Purkinje cell (primary cell): ENCODE measurements at places on chromosomes 1 and 21. TPM values are rescaled to one million over a fixed set of nuclear protein-coding genes. Genes with fewer than 3 reads are reported as not detected.

The RAB7B gene
- not detected in 2 replicates for polyA plus RNA-seq

The SELENOF gene
- polyA plus RNA-seq, result 364 and 518 TPM in 2 replicates

The ELAPOR1 gene
- 2.1 and 6.5 TPM in 2 replicates for polyA plus RNA-seq

The HTR6 gene
- polyA plus RNA-seq, result not detected in 2 replicates

The FCRL5 gene
- polyA plus RNA-seq, result not detected in 2 replicates

The USH2A gene
- 0.20 TPM in 1 of 2 replicates, not detected in the other for polyA plus RNA-seq

The TMPRSS2 gene
- polyA plus RNA-seq, result not detected in 2 replicates

The NBPF6 gene
- not detected in 2 replicates for polyA plus RNA-seq

The KCNH1 gene
- polyA plus RNA-seq, result 1.2 and 4.6 TPM in 2 replicates

The LCE3D gene
- not detected in 2 replicates for polyA plus RNA-seq
